Suppressor macrophage (primary cell): ENCODE measurements at places on chromosomes 6 and 20.

DNA sequence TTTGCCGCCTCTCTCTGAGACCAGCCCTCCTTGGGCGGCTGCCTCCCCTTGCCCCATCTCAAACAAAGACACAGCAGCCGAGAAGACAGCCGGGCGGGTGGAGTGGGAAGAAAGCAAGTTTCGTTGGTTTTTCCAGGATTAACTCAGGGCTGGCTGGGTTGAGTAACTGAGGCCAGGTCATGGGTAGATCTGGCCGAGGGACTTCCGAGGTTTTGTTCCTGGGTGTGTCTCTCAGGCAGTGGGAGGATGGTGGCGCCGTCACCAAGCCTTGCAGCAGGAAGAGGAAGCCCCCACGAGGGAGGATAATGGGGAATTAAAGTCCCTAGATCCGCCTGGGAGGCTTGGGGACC is 167.2 kb downstream of the TTLL2 start:
- peak; percentile 46 for DNase-seq

GRCh38 chr6:144027932-144028587 is 20.0 kb upstream of the PLAGL1 start:
- DNase-seq, result no peak

GRCh38 chr6:13063300-13063918 is 264.9 kb downstream of the TBC1D7 start:
- no peak for DNase-seq

GRCh38 chr6:170388113-170388512 is 81.6 kb downstream of the FAM120B start:
- no peak for DNase-seq

- DNase-seq, result no peak
Observed at GRCh38 chr6:90458353-90459224, 128.3 kb downstream of the MAP3K7 start.

GRCh38 chr6:30951907-30952469 is 11.2 kb downstream of the MUCL3 start:
- DNase-seq, result no peak

DNA sequence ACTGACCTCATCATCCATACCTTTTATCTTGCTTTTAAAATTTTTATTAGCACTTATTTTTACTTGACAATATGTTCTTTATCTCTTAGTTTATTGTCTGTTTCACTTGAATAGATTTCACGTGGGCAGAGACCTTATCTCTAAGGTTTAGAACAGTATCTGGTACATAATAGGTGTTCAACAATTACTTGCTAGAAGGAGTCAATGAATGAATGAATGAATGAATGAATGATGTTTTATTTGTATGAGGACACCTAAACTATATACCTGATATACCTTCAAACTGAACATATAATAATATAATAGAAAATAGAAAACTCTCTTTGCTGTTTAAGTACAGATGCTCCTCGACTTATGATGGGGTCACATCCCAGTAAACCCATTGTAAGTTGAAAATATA is 412.6 kb downstream of the CDKAL1 start:
- DNase-seq, result no peak

- no peak for DNase-seq
Observed at GRCh38 chr6:132310921-132311320, 90.4 kb downstream of the MOXD1 start.
